ENCODE measurements at places on chromosomes 6 and 20. TPM values are rescaled to one million over a fixed set of nuclear protein-coding genes. Genes with fewer than 3 reads are reported as not detected.

DNA sequence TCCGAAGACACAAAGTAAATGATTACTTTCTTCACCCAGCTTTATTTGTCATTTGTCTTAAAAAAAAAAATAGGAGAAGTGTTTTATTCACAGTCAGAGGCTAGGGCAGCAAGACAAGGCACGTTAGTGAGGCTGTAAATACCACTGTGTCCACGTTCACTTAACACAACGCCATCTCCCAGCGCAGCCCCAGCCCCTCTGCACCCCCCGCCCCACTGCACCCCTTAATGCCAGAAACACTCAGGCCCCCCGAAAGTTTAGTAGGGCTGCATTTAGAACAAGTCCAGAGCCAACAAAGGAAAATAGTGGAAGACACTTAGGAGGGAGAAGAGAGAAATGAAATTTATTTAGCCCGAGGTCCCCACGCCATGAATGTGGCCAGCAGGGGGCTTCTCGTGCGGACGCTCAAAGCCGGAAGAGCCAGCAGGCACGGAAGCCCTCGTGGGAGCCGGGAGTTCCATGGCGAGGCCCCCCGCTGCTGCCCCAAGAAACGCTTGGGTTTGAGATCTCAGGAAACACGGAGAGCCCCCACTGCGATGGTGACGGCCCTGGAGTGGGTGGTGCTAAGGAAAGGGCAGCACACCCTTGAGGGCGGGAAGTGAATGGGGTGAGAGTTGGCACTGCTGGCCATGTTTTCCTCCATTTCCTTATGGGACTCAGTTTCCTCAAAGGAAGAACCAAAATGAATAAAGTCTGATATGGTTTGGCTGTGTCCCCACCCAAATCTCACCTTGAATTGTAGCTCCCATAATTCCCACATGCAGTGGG, 50.2 kb downstream of the IYD start:
- DNase-seq: peak; percentile 64
- peaks cover 6% of the 10 kb centered on the region for H3K4me1 ChIP-seq
- no peaks in the 10 kb centered on the region for H3K27me3 ChIP-seq
- H3K36me3 ChIP-seq: 0 out of 2 replicates have a peak, but pooled peaks cover under 1% of the 10 kb centered on the region

DNA sequence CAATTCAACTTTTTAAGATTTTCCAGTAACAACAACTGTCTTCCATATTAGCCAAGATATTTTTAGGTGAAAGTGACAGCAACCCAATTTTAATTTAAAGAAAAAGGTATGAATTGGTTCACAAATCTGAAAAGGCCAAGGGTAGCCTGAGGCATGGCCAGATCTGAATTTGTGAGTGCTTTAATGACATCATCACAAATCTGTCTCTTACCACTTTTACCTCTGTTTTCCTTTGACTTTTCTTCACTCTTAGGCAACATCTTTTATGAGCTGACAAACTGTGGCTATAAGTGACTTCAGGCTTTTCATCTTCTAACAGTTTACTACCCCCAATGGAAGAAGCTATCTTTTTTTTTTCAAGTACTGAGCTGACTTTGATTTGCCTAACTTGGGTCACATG, 44.5 kb upstream of the PKIB start:
- H3K27me3 ChIP-seq: no peaks in the 10 kb centered on the region
- peaks cover 22% of the 10 kb centered on the region for H3K36me3 ChIP-seq
- H3K4me3 ChIP-seq: no peak overlapping the region
- DNase-seq: no peak

ZSCAN16 gene
- 7.1 TPM for total RNA-seq

DNA sequence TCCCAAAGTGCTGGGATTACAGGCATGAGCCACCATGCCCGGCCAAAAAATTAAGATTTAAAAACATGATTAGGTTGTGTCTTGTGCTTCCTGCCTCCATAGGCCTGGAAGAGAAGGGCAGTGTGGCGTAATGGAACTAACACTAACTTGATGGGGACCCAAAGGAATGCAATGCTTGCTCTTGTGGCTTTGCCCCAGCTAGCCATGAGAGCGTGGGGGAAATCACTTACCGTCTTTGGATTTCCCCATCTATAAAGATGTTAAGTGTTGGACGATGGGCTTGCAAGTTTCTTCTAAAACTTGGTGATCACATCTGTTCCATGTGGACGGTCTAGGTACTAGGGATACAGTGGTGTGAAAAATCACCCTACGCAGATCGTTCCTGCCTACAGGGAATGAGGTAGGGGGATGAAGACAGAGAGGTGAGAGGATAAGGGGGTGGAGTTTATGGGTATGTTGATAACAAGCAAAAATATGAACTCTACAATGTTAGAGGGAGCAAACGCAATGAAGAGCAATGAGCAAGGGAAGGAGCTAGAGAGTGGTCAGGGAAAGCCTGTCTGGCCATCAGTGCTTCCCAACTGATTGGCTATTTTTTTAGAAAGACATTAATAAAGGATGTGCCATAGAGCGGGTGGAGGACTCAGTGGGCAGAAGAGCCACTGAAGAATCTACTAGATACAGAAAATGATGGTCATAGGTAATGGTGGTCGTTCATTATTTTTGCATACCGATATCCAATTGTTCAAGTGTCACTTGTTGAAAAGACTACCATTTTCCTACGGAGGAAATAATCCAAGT, 165.2 kb downstream of the BCAS1 start:
- H3K36me3 ChIP-seq: peaks cover under 1% of the 10 kb centered on the region
- H3K4me3 ChIP-seq: no peak overlapping the region
- no peak for DNase-seq
- no peak overlapping the region for H3K27ac ChIP-seq

SPATS1 gene
- not detected for total RNA-seq

CYP21A2 gene
- 1.4 TPM for total RNA-seq

DNA sequence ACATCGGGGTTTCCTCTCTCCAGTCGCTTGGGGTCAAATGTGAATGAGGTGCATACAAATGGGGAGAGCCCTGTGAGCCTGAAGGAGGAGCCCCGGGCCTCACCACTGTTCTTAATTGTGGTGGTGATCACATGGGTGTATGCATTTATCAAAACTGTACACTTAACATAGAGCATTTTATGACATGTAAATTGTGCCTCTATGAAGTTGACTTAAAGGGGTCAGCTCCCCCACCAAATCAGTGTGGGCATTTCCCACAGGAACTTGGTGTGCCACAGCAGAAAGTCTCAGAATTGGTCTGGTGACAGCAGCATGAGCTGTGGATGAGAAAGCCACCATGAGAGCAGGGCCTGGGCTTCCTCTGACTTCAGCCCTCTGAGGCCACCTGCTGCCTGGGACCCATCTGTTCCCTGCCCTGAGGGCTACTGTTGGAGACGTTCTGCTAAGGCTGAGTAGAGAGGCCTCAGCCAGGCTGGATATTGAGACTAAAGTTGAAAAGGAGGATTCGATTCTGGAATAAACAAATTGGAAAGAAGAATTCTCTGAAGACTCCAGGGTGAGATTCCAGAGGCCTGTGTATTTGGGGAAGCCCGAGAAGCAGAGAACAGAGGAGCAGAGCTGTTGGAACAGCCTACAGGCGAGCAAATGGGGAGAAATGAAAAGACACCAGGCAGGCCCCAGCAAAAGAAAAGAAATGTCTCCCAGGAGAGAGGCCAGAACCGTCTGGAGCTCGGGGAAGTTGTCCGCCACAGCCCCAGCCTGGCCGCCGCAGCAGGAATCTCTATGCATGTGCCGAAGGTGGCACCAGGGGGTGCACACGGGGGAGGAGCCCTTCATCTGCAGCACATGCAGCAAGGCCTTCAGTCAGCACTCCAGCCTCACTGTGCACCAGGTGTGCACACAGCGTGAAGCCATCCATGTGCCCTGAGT, 37.6 kb upstream of the XRN2 start:
- H3K36me3 ChIP-seq: peaks cover 5% of the 10 kb centered on the region
- no peak overlapping the region for H3K4me3 ChIP-seq
- 0 out of 2 replicates have a peak, but pooled peaks cover 3% of the 10 kb centered on the region for H3K4me1 ChIP-seq
- H3K27ac ChIP-seq: no peak overlapping the region
- no peaks in the 10 kb centered on the region for H3K27me3 ChIP-seq

GRCh38 chr6:56685994-56686393, 43.3 kb upstream of the DST start:
- H3K4me1 ChIP-seq: peaks cover 31% of the 10 kb centered on the region
- no peak overlapping the region for H3K4me3 ChIP-seq
- DNase-seq: no peak
- no peaks in the 10 kb centered on the region for H3K27me3 ChIP-seq
- H3K27ac ChIP-seq: no peak overlapping the region
- H3K36me3 ChIP-seq: no peaks in the 10 kb centered on the region

DNA sequence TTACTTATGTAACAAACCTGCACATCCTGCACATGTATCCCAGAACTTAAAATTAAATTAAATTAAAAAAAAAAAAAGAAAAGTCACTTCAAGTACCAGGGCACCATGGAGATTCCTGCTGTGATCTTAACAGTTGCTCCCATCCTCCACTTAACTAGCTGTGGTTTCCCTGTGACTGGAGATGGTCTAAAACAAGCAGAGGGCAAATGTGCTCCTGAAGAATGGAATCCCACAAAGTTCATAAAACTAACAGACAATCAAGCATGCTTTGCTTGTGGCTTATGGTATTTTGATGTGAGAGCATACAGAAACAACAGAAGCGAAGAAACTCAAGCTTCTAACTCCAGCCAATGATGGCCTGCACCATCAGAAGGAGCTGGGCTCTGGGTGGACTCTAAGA, 153.6 kb upstream of the KCNK16 start:
- H3K4me3 ChIP-seq: no peak overlapping the region
- H3K36me3 ChIP-seq: no peaks in the 10 kb centered on the region
- H3K27me3 ChIP-seq: no peaks in the 10 kb centered on the region
- DNase-seq: no peak
- H3K4me1 ChIP-seq: no peaks in the 10 kb centered on the region

DNA sequence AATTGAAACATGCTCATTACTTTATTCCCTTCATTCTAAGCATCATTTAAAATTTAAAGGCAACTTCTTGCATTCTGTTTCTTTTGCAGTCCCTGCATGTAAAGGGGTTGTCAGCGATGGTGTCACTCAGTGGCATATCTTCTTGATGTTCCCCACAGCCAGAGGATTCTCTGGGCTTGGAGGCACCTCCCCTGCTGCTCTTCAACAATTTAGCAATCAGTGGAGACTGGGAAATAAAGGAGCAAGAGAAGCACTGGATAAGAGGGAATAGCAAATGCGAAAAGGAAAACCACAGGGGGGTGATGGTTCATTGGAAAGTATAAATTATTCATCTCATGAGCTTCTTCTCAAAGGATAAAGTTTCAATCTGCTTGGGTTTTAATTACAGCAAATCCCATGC, 30.7 kb upstream of the MC3R start:
- no peaks in the 10 kb centered on the region for H3K4me1 ChIP-seq
- DNase-seq: no peak
- no peak overlapping the region for H3K27ac ChIP-seq
- no peak overlapping the region for H3K4me3 ChIP-seq
